ENCODE measurements at places on chromosomes 2 and 18. TPM values are rescaled to one million over a fixed set of nuclear protein-coding genes. Genes with fewer than 3 reads are reported as not detected.

- DNase-seq, result no peak
- no peak overlapping the region for H3K27ac ChIP-seq
- H3K4me3 ChIP-seq, result no peak overlapping the region
- H3K36me3 ChIP-seq, result no peaks in the 10 kb centered on the region
Observed at GRCh38 chr2:98917031-98917471, 19.0 kb downstream of the CRACDL start.

FOXD4L1 gene
- 0.15 TPM for total RNA-seq

GRCh38 chr2:139067072-139067471 lies 286.9 kb upstream of the NXPH2 start:
- H3K36me3 ChIP-seq, result no peaks in the 10 kb centered on the region
- no peak for DNase-seq
- H3K27me3 ChIP-seq, result no peaks in the 10 kb centered on the region

DNA sequence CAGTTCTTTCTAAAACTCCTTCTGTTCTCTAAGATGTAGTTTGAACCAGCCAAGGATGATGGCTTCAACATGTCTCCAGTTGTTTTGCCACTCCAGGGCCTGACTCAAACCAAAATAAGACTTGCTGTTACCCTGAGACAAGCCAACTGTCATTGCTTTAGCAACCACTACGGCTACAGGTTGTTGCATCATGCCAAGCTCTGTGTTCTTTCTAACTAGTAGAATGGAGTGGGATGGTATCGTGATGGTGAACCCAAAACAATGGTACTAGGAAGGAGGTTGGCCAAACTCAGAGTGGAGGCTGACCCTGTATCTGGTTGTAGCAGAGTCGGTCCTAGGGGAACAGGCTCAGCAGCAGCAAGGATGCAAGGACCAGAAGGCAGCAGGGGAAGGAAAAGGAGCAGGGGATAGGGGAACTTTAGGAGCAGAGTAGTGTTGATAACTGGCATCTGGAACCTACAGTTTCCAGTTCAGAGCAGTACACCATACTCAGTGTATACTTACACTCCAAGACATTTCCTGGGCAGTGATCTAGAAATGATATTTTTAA lies 51.6 kb downstream of the PDK1 start:
- H3K27me3 ChIP-seq, result no peaks in the 10 kb centered on the region
- H3K36me3 ChIP-seq, result peaks cover 47% of the 10 kb centered on the region
- DNase-seq, result no peak
- no peak overlapping the region for H3K27ac ChIP-seq
- H3K4me1 ChIP-seq, result no peaks in the 10 kb centered on the region

DNA sequence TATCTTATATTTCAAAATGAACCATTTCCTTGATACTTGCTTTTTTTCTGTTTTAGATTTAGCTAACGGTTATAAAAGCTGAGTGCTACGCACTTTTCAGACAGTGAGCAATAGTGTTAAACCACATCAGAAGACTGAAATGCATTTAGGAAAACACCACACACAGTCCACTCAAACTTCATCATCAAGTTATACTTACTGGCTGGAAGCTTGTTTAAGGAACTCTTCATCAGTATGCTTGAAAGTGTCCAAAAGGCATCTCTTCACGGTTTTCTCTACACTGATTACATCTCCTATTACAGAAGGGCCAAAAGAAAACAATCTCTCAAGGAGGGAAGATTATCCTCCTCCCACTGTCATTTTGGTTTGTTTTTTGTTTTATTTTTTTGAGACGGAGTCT lies 19.7 kb downstream of the ILKAP start:
- H3K27ac ChIP-seq, result no peak overlapping the region
- no peaks in the 10 kb centered on the region for H3K27me3 ChIP-seq
- H3K36me3 ChIP-seq, result peaks cover 69% of the 10 kb centered on the region
- H3K4me3 ChIP-seq, result no peak overlapping the region
- peaks cover 2% of the 10 kb centered on the region for H3K4me1 ChIP-seq

GRCh38 chr2:26579025-26579722 lies 62.0 kb downstream of the CIB4 start:
- H3K36me3 ChIP-seq, result no peaks in the 10 kb centered on the region
- H3K4me1 ChIP-seq, result peaks cover 2% of the 10 kb centered on the region
- H3K27ac ChIP-seq, result no peak overlapping the region
- no peak overlapping the region for H3K4me3 ChIP-seq
- peaks cover 5% of the 10 kb centered on the region for H3K27me3 ChIP-seq

TXNDC2 gene
- total RNA-seq, result not detected

COL6A3 gene
- total RNA-seq, result 0.87 TPM

DNA sequence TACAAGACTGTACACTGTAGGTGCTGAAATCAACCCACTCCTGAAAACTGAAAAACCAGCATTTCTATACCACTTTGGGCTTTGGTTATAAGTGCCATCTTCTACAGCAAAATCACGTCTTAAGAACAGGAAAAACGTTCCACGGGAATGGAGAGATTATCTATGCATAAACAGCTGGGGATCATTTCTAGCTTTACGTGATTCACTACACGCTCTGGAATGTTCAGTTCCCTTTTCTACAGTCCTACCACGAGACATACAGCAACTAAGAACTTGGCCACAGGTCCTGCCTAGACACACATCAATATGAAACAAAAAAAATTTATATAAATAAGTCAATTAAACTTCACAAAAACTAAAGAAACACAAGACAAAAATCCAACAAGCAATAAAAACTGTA lies 3.6 kb downstream of the CXCR4 start:
- H3K27ac ChIP-seq, result no peak overlapping the region
- H3K4me3 ChIP-seq, result peak overlapping the region; percentile 98
- peaks cover 46% of the 10 kb centered on the region for H3K4me1 ChIP-seq
- H3K27me3 ChIP-seq, result no peaks in the 10 kb centered on the region
- H3K36me3 ChIP-seq, result peaks cover 48% of the 10 kb centered on the region

DNA sequence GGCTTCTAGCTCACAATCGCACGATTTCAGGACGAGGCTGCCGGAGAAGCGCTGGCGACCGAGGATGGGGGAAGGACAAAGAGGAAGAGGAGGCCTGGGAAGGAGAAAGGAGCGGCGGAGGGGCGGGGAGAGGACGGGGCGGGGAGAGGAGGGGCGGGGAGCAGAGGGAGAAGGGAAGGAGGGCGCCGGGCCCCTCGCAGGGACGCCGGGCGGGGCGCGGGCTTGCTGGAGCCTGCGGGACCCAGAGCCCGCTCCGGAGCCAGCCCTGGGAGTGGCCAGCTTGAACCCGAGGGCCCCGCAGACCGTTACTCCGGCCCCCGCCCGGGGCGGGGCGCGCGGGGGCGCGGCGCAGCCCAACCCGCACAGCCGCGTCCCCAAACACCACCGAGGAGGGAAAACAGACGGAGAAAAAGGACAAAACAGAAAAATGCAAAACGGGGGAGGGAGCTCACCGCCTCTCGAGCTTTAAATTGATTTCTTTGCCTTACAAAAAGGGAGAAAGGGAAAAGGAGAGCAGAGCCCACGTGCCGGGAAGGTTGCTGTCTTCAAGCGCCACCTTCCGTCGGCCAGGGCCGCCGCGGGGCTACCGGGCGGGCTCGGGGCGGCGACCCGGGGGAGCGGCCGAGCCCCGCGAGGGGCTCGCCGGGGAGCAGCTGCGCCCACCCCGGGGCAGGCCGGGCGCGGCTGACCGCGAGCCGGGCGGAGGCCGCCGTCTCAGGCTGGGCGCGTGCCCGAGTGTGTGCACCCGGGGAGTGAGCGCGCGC lies 781 bp upstream of the SOX11 start:
- peaks cover 47% of the 10 kb centered on the region for H3K27me3 ChIP-seq
- H3K36me3 ChIP-seq, result peaks cover 8% of the 10 kb centered on the region
- no peak for DNase-seq
- peaks cover 9% of the 10 kb centered on the region for H3K4me1 ChIP-seq
- H3K27ac ChIP-seq, result peak overlapping the region; percentile 41
- peak overlapping the region; percentile 34 for H3K4me3 ChIP-seq

DNA sequence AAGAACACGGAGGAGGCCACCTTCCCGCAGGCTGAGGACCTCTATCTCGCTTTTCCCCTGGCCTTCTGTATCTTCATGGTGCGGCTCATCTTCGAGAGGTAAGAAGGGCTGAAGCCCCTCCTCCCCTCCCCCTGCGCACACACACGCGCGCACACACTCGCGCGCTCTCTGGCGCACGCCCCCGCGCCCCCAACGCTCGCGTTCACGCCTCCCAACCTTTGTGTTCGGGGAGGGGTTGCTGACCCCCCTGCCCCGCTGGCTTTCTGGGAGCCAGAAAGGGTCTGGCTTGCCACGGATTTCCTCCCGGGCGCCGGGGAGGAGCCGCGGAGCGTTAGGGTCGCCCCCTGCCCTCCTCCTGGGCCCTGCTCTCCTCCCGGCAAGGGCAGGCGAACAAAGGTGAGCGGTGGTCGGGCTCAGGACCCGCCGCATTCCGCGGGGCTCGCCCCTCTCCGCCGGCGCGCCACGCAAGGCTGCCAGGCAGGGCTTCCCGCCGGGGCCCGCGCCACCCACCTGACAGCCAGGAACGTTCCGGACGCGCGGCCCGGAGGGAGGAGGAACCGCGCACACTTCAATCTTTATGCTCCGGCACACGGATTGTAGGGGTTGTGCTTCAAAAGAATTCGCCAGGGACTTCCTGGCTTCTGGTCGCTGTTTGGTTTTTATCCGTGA lies 583 bp downstream of the CERS6 start:
- no peak overlapping the region for H3K4me3 ChIP-seq
- no peaks in the 10 kb centered on the region for H3K27me3 ChIP-seq
- H3K4me1 ChIP-seq, result peaks cover 35% of the 10 kb centered on the region
- DNase-seq, result peak; percentile 45

- H3K4me3 ChIP-seq, result no peak overlapping the region
- H3K4me1 ChIP-seq, result peaks cover 7% of the 10 kb centered on the region
- H3K27ac ChIP-seq, result no peak overlapping the region
- H3K27me3 ChIP-seq, result peaks cover 25% of the 10 kb centered on the region
- peak; percentile 15 for DNase-seq
Observed at GRCh38 chr2:178397002-178397605, 53.9 kb downstream of the PRKRA start.

DNA sequence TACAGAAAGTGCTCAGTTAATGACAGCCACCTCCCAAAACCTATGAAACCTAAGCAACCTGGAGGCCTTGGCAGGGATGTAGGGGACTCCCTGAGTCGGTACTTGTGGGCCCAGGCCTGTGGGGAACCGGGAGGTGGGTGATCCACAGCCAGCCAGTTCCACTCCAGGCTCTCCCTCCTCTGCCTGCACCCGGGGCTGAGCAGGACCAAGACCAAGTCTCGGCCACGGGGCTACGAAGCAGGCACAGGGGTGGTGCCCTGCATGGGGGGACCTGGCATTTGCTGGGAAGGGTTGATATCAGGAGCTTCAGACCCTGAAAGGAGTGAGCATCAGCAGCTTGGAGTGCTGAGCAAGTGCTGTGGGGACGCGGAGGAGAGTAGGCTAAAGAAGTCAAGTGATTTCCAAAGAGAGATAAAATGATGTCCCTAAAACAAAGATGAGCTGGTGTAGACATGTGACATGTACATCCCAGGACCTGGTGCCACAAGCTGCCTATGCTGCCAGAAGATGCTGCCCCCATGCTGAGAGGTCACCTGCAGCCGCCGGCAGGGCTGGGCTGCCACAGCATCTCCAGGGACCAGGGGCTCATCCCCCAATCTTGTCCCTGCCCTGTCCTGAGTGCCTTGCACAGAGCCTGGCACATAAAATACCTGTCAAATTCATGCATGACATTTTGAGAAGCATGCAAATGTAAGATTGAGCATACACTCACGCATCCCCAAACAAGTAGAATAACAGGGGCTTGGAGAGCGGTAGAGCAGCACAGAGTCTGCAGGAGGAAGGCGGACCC lies 21.5 kb downstream of the KCNIP3 start:
- no peak for DNase-seq
- no peak overlapping the region for H3K4me3 ChIP-seq
- H3K36me3 ChIP-seq, result no peaks in the 10 kb centered on the region
- H3K27me3 ChIP-seq, result no peaks in the 10 kb centered on the region

GRCh38 chr2:8877894-8878293 lies 40.5 kb upstream of the KIDINS220 start:
- no peak for DNase-seq
- H3K4me1 ChIP-seq, result no peaks in the 10 kb centered on the region
- H3K36me3 ChIP-seq, result no peaks in the 10 kb centered on the region
- H3K27ac ChIP-seq, result no peak overlapping the region
- no peaks in the 10 kb centered on the region for H3K27me3 ChIP-seq
- H3K4me3 ChIP-seq, result no peak overlapping the region

DNA sequence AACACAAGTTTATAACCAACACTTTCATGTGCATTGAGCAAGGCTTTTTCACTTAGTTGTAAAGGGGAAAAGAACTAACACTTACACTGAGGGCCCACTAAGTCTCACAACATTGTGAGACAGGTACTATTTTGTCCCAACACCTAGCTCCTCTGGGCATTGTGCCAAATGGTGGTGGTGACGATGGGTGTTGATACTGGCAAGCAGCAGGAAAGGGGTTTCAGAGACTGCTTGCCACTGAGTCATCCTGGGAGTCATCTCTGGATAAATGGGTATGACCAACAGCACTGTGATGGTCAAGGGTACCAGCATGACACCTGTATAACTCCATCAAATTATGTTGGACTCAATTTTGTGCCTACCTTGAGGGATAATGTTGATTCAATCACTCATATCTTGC lies 138.8 kb upstream of the ITGA6 start:
- DNase-seq, result peak; percentile 19
- H3K4me3 ChIP-seq, result no peak overlapping the region
- peaks cover 1% of the 10 kb centered on the region for H3K27me3 ChIP-seq
- peaks cover 11% of the 10 kb centered on the region for H3K4me1 ChIP-seq
- H3K36me3 ChIP-seq, result no peaks in the 10 kb centered on the region
- no peak overlapping the region for H3K27ac ChIP-seq

DNA sequence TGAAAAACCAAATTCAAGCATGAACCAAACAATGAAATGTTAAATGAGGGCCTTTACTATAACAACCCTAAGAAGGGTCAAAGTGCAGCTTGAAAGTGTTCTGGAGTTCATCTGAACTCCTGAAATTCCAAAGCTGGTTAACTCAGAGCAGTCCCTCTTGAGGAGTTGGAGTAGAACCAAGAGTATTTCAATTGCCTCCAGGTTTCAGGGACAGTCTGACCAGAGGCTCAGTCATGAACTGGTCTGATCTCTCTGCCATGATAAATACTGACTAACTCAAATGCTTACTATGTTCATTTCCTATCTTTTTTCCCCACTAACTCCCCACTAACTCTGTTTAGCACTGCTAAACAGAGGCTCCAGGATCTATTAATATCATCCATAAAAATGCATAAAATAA lies 2.7 kb downstream of the STARD7 start:
- peaks cover 70% of the 10 kb centered on the region for H3K4me1 ChIP-seq
- H3K4me3 ChIP-seq, result peak overlapping the region; percentile 59
- peaks cover 33% of the 10 kb centered on the region for H3K36me3 ChIP-seq
- H3K27me3 ChIP-seq, result no peaks in the 10 kb centered on the region
- DNase-seq, result no peak
- H3K27ac ChIP-seq, result peak overlapping the region; percentile 54

GRCh38 chr2:80050246-80050645 lies 254.3 kb downstream of the LRRTM1 start:
- no peak for DNase-seq
- no peaks in the 10 kb centered on the region for H3K36me3 ChIP-seq
- H3K4me3 ChIP-seq, result no peak overlapping the region
- no peaks in the 10 kb centered on the region for H3K27me3 ChIP-seq
- H3K4me1 ChIP-seq, result no peaks in the 10 kb centered on the region

GRCh38 chr2:100145893-100146656 lies 3.7 kb upstream of the AFF3 start:
- H3K27me3 ChIP-seq, result peaks cover 13% of the 10 kb centered on the region
- no peak overlapping the region for H3K4me3 ChIP-seq
- peaks cover 9% of the 10 kb centered on the region for H3K36me3 ChIP-seq
